MCF 10A (cell line): ENCODE measurements at places on chromosomes 5 and 9. TPM values are rescaled to one million over a fixed set of nuclear protein-coding genes. Genes with fewer than 3 reads are reported as not detected.

Gene NOXA1
- total RNA-seq, result 8.2 and 8.9 TPM in 2 replicates

Gene RAPGEF1
- total RNA-seq, result 55.4 and 73.0 TPM in 2 replicates

Gene SPATA31A7
- total RNA-seq, result not detected in 2 replicates

Gene GAS1
- total RNA-seq, result 11.0 and 11.4 TPM in 2 replicates

Gene SARDH
- total RNA-seq, result not detected in 2 replicates

Gene EGFL7
- 3.9 and 4.3 TPM in 2 replicates for total RNA-seq

Gene GARIN3
- total RNA-seq, result not detected in 2 replicates

Gene COL23A1
- total RNA-seq, result 0.10 TPM in 1 of 2 replicates, not detected in the other

Gene PTGES
- 74.0 and 96.6 TPM in 2 replicates for total RNA-seq

Gene TLE4
- 8.7 and 12.3 TPM in 2 replicates for total RNA-seq

Gene OCLN
- 9.0 and 21.7 TPM in 2 replicates for total RNA-seq

Gene SLC6A7
- total RNA-seq, result not detected in 2 replicates

Gene FOXD4L6
- 0.30 and 0.69 TPM in 2 replicates for total RNA-seq

Gene C9
- not detected in 2 replicates for total RNA-seq

Gene CATSPER3
- 0.91 and 1.9 TPM in 2 replicates for total RNA-seq

Gene GRXCR2
- not detected in 2 replicates for total RNA-seq

Gene RPL37
- 2,063 and 2,180 TPM in 2 replicates for total RNA-seq

Gene GPRIN1
- 3.0 and 3.7 TPM in 2 replicates for total RNA-seq

Gene MUSK
- not detected in 2 replicates for total RNA-seq

Gene EQTN
- not detected in 2 replicates for total RNA-seq

Gene REXO4
- 26.0 and 38.1 TPM in 2 replicates for total RNA-seq

Gene ADAMTS12
- not detected in 2 replicates for total RNA-seq

Gene CCDC152
- total RNA-seq, result not detected in 2 replicates

Gene DMGDH
- total RNA-seq, result 9.2 and 14.7 TPM in 2 replicates

Gene LAMC3
- not detected in 2 replicates for total RNA-seq

Gene CNTNAP3B
- total RNA-seq, result 8.2 and 8.4 TPM in 2 replicates

Gene NME5
- total RNA-seq, result 1.0 TPM in 1 of 2 replicates, not detected in the other

Gene SMIM33
- not detected in 2 replicates for total RNA-seq

Gene RAB3C
- not detected in 2 replicates for total RNA-seq

Gene DMRTA1
- total RNA-seq, result 0.54 and 0.77 TPM in 2 replicates

Gene PCDHA12
- 6.1 and 9.6 TPM in 2 replicates for total RNA-seq

Gene GABRA6
- not detected in 2 replicates for total RNA-seq

Gene ST8SIA4
- 0.26 and 0.54 TPM in 2 replicates for total RNA-seq

Gene GLRA1
- not detected in 2 replicates for total RNA-seq

Gene BRINP1
- total RNA-seq, result not detected in 2 replicates

Gene FIBCD1
- 1.6 and 2.8 TPM in 2 replicates for total RNA-seq

Gene BAAT
- 0.14 and 0.15 TPM in 2 replicates for total RNA-seq

Gene FAM221B
- not detected in 2 replicates for total RNA-seq

Gene TAF11L3
- not detected in 2 replicates for total RNA-seq

Gene SRP19
- 88.9 and 99.6 TPM in 2 replicates for total RNA-seq

Gene CAVIN4
- total RNA-seq, result 0.49 and 0.56 TPM in 2 replicates

Gene RIMOC1
- 40.4 and 45.4 TPM in 2 replicates for total RNA-seq

Gene MLANA
- total RNA-seq, result not detected in 2 replicates

Gene PCDHB7
- 0.28 and 0.29 TPM in 2 replicates for total RNA-seq

Gene CDC23
- 49.7 and 67.1 TPM in 2 replicates for total RNA-seq

Gene SOWAHA
- total RNA-seq, result not detected in 2 replicates

Gene CAMK2A
- total RNA-seq, result not detected in 2 replicates

Gene SETD9
- 10.6 and 11.5 TPM in 2 replicates for total RNA-seq

Gene P4HA2
- total RNA-seq, result 53.1 and 91.1 TPM in 2 replicates

Gene AQP7
- total RNA-seq, result not detected in 2 replicates

Gene FAM151B
- total RNA-seq, result 1.8 TPM in 2 replicates
